Hematopoietic multipotent progenitor cell treated with erythropoietin and hydrocortisone succinate and interleukin-3 and kit ligand, for 17 days (in vitro differentiated cells): ENCODE measurements at places on chromosomes 7 and 10.

DNA sequence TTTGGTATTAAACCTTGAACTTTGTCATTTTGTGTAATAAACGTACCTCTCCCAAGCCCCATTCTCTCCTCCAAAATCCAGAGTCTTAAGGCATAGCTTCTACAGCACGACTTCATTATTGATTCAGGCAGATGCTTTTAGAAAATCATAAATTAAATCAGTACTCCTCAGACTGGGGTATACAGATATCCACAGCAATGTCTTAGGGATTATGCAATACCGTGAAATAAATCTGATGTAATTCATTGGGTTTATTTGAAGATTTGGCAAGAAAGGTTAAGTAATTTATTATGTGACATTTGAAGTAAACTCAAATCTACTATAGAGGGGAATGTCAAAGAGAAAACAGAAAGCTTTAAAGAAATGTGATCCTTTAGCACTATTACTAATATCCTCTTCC, 246.1 kb upstream of the PLXDC2 start:
- no peak for DNase-seq

- no peak for DNase-seq
Measured at GRCh38 chr10:116385311-116385710, 42.3 kb upstream of the PNLIPRP3 start.

DNA sequence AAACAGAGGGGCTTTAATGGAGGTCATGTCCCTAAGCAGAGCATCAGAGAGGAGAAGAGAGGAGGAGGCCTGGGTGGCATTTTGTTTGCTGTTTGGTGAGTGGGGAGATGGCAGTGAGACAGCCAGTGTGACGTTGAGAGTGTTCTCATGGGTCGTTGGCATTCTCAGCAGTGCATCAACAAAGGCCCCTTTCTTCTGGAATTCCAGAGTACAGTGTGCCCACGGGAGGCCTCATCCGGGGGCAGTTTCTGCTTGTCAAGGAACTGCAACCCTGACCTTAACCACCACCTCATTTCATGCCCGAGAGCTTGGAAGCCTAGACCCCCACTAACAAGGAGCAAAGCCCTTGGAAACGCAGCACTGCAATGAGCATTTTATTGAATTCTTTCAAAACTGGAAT, 92.9 kb downstream of the CELF2 start:
- DNase-seq: no peak

DNA sequence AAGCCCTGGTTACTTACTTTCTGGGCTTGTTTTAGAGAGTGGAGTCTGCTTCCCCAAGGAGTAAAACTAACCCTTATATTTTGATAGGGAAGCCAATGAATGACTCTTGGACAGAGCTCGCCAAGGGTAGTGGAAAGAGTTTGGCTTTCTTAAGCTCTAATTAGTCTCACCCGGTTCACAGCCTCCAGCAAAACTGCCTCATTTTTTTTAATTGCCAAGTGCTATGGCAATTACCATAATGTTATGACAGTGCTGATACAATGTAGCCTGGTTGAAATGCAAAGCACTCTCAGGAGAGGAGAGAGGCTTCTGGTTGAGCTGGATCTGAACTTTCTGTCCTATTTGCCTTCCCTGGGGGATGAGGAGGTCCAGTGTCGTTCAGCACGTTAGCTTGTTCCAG, 376.1 kb upstream of the CHRM2 start:
- DNase-seq: no peak

- no peak for DNase-seq
Measured at GRCh38 chr7:94472608-94473007, 37.0 kb upstream of the CASD1 start.

- DNase-seq: peak; percentile 77
Measured at GRCh38 chr10:92914478-92915325, 66.4 kb downstream of the EXOC6 start.

- DNase-seq: no peak
Measured at GRCh38 chr7:19775578-19775977, 2.2 kb upstream of the TMEM196 start.

- DNase-seq: no peak
Measured at GRCh38 chr10:8055420-8056349, 1.2 kb downstream of the GATA3 start.

DNA sequence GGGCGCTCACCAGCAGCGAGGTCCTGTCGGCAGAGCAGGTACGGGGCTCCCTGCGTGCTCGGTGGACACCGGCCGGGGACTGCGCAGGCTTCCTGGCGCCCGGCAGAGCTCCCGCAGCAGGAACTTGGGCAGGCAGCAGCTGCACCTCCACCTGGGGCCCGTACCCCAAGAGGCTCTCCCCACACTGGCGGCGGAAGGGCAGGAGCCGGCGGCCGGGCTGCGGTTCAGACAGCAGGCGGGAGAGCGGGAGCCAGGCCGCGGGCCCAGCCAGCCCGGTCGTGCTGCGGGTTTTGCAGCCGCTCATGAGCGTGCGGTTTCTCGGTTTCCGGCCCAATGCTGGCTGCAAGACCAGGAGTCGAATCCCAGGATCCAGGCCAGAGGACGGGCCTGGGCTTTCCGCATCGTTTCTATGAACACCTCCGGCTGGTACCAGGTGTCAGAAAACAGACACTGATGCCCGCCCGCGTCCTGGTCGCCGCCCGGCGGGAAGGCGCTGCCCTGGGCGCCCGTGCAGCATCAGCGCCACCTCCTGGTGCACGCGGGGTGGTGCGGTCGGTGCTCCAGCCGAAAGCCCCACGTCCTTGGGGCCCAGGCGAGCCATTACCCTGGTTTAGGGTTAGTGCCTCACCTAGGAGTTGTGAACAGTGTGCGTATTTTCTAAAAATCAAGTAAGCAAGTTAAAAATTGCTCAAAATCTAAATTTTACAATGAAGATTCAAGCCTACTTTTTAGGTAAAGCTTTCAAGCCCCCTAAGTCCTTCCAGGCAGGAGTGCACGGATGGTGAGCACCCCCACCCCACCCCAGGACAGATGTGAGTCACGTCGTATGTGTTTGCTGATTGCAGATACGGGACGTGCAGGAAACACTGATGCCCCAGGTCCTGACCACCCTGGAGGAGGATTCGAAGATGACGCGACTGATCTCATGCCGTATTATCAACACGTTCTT, 47.4 kb upstream of the PRKAR1B start:
- DNase-seq: no peak

GRCh38 chr7:116446212-116446855, 53.2 kb upstream of the CAV2 start:
- DNase-seq: no peak

GRCh38 chr10:97255512-97256293, 36.7 kb downstream of the ARHGAP19 start:
- no peak for DNase-seq

DNA sequence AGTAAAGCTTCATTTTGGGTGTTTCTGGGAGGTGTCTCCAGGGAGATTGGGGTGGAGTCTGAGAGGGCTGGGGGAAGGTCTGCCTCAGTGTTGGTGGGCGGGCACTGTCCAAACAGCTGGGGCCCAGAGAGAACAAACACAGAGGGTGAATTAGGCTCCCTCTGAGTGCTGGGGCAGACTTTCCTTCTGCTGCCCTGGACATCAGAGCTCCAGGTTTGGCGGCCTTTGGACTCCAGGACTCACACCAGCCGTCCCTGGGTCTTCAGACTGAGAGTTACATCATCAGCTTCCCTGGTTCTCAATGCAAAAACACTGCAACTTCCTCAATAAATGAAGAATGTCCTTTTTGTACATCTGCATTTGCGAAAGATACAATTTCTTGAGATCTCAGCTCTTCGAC, 427.4 kb downstream of the PTPRN2 start:
- no peak for DNase-seq

DNA sequence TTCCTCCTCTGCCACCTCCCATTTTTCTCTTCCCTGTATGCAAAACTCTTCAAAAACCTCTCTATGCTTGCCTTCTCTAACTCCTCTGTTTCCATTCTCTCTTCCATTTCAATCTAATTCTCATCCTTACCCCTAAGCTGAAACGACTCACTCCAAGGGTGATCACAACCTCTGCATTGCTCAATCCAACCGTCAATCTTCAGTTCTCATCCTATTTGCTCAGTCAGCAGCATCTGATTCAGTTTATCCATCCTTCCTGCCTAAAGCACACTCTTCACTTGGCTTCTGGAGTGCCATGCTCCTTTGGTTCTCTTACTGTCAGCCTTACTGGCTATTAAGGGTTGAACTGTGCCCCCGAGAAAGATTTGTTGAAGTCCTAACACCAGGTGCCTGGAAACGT, 163.5 kb upstream of the NEBL start:
- no peak for DNase-seq

GRCh38 chr10:56605051-56605450, 244.0 kb upstream of the ZWINT start:
- no peak for DNase-seq

- no peak for DNase-seq
Measured at GRCh38 chr7:155834486-155835048, 22.3 kb upstream of the SHH start.

DNA sequence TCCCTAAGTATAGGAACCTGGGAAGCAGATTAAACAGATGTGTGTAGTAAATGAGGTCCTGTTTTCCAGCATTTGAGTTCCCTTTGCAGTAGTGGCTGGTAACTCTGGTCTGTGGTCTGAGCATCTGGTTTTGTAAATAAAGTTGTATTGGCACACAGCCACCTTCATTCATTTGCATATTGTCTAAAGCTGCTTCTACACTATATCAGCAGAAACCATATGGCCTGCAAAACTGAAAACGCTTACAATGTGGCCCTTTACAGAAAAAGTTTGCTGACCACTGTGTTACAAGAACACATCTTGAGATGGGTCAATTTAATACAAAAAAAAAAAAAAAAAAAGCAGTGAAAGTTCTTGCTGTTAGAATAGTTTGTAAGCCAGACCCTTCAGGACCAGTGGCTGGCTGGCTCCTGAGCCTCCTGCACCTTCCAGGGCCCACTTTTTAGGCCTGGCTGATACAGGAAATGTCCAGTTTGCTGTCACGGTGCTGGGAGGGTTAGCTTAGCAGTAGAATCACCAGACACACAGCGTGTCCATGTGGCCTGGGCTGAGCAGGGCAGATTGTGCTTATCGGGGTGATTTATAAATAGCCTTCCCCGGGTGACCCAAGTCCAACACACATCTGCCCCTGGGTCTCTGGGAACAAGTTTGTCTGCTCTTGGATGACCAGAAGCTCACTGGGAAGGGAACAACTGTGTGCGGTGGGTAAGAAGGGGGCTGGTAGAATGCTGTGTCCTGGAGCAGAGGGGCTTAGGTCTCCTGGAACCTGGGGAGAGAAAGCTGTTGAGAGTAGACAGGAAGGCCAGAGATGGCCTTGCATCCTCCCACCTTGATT, 1.4 kb downstream of the C10orf71 start:
- DNase-seq: peak; percentile 4

DNA sequence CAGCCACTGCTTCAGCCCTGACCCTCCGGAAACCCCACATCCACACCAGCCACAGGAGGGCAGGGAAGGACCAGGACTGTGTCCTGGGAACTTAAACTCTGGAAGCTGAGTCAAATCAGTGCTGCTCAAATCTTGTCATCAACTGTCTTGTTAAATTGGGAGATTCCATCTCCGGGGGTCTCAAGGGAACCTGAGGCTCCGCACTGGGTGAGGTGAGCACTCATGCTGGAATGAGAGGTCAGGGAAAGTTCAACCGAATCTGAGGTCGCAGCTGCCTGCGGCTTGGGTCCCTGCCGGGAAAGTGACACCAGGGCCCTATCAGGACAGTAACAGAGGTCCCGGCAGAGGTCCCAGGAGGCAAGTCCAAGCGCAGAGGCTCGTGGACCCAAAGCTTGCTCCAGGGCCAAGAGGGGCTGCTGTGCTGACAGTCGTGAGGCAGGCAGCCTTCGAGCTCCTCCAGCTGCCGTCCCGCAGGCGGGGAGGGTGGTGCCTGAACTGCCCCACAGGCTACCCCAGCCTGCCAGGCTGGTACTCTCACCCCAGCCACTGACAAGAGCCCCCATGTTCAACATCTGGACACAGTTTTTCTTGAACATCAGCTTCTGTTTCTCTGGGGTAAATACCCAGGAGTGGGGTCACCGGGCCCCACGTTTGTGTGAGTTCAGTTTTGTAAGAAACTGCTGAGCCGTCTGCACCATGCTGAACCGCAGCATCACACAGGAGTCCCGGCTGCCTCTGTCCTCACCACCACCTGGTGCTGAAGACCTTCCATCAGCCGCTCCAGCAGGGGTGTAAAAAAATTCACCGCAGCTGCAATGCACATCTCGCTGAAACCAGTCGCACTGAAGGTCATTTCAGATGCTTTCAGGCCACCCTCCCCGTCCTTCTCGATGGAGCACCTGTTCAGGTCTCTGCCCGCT, 101.0 kb downstream of the DIP2C start:
- no peak for DNase-seq

GRCh38 chr7:44378744-44379143, 53.4 kb upstream of the CAMK2B start:
- DNase-seq: no peak
